ENCODE measurements at places on chromosomes 11 and 22. TPM values are rescaled to one million over a fixed set of nuclear protein-coding genes. Genes with fewer than 3 reads are reported as not detected.
A peak's percentile ranks its signal among the peaks of the same experiment; 100 is the strongest.

DNA sequence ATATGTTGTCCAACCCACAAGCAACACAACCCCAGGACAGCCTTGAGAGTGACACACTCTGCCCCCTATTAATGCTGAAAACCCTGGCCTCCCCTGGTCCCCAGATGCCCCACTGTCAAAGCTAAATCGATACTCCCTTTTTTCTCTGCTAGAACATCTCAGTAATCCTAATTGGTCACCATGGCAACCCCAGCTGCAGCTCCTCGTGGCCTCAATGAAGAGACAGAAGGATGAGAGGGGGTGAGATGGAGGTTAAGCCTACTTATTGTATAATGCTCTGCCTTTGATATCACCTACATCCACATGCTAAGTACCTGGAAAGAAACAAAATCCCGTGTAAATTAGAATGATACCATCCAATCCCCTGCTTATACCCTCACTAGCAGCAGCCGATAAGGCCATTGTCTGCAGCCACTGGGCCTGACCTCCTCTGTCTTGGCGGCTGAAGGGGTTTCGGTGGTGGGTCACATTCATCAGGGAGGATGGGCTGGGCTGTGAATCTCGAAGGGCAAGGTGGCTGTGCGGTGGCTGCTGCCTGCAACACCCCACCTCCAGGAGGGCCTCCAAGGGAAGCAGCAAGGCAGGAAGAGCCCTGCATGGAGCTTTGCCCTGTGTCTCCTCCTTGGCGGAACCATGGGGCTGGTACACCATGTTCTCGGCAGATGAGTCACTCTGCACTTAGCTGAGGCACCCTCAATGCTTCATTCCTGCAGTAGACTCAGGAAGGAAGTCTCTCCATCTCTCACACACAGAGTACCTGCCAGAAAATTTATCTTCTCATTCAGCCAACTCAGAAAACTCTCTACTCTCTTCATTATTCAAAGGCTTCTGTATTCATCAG lies 399.5 kb downstream of the BUD13 start:
- no peak for DNase-seq

- DNase-seq: no peak
Observed at GRCh38 chr11:34784318-34784841, 131.8 kb downstream of the APIP start.

GRCh38 chr11:62712861-62713260 lies 5.4 kb downstream of the GNG3 start:
- DNase-seq: no peak

- peak; percentile 56 for DNase-seq
Observed at GRCh38 chr22:39490966-39491680, 11.0 kb upstream of the MIEF1 start.

DNA sequence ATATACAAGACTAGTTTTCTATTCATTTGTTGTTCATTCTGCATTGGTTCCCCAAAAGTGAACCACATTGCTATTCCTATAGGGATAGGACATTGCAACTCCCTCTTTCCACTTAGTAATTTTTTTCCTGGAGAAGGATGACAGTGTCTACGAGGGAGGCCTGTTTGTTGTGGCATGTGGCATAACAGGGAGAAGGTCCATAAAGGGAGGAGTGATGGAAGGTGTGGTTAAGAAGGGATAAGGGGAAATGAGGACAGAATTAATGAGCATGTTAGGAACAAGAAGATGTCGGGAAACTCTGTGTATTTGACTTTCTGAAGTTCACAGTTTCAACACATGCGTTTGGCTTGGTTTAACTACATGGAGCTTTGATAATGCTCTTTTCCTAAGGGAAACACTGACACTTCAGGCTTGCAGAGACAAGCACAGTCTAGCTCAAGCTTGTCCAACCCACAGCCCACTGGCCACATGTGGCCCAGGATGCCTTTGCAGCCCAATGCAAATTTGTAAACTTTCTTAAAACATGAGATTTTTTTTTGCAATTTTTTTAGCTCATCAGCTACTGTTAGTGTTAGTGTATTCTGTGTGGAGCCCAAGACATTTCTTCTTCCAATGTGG lies 149.7 kb downstream of the TRPC6 start:
- no peak for DNase-seq

Gene SERPING1
- 292 TPM for polyA plus RNA-seq

DNA sequence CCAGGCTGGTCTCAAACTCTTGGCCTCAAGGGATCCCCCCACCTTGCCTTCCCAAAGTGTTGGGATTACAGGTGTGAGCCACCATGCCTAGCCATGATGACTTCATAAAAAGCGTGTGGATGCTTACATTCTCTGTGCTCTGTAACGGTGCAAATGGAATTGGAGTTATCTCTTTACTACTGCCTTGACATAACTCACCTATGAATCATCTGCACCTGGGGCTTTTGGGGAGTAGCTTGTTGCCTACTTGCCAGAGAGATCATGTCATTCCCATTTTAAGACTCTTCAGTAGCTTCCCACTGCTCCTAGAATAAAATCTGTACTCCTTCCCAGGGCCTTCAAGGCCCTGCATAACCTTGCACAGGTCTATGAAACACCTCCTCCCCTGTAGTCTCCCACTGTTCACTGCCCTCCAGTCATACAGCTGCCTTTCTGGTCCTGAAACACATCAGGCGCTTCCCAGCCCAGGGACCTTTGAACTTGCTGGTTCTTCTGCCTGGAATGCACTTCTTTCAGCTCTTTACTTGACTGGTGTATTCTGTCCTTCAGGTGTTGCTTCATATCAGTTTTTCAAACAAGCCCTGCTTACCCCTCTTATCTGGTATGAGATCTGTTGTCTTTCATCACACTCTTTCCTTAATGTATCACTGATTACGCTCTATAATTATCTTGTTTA lies 19.6 kb upstream of the MOGAT2 start:
- no peak for DNase-seq

DNA sequence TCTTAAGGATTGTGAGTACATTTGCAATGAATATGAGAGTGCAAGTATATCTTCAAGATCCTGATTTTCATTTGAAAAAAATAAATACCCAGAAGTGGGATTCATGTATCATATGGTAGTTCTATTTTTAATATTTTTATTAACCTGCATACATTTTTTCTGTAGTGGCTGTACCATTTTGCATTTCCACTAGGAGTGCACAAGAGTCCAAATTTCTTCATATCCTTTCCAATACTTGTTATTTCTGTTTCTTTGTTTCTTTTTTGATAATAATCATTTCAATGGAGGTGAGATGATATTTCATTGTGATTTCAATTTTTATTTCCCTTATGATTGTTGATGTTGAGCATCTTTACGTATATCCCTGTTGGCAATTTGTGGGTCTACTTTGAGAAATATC lies 759.8 kb upstream of the CNTN5 start:
- no peak for DNase-seq

Gene CCDC116
- 1.2 TPM for polyA plus RNA-seq

DNA sequence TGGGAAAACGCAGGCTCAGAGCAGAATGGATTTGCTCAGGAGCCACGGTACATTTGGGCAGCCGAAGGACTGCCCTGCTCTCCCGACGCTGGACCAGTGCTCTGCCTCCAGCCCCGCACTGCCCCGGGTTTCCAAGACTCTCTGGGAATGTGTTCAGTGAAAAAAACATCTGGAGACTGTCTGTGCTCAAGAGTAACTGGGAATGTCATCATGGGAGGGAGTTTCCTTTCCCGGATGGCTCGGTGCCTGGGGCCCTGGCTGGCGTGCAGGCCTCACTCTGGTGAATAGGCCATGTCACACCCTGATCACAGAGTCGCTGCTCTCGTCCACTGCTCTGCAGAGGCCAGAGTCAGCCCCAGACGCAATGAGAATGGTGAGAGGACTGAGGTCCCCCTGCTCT lies 9.8 kb upstream of the APOL6 start:
- no peak for DNase-seq

DNA sequence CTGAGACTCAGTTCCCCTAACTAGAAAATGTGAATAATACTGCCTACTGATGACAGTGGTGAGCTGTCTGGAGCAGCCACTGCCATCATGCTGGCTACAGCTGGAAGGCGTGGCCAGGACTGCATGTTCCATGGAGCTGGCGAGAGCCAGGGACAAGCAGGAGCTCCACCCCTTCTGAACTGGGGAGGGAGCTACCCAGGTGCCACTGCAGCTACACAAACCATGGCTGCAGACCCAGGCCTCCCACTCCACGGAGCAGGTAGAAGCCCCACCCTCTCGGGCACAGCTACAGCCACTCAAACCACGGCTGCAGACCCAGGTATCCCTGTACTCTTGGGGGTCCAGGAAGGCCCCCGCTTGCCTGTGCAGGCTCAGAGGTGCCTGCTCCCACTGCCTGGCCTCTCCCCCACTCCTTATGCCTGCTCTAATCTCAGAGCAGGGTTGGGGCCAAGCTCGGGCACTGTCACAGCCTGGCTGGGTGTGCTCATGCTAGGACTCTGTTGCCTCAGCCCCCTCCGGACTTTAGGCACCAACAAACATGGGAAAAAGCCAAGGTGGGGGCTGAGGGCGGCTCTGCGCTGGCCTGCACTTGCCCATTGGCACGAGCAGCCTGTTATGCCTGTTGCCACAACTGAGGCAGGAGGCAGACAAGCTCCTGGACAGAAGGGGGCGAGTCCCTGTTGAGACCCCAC lies 51.7 kb downstream of the RAB30 start:
- DNase-seq: no peak
